ENCODE measurements at places on chromosomes 2 and 18.

GRCh38 chr2:170354388-170354787, 176.4 kb downstream of the MYO3B start:
- no peak for DNase-seq

DNA sequence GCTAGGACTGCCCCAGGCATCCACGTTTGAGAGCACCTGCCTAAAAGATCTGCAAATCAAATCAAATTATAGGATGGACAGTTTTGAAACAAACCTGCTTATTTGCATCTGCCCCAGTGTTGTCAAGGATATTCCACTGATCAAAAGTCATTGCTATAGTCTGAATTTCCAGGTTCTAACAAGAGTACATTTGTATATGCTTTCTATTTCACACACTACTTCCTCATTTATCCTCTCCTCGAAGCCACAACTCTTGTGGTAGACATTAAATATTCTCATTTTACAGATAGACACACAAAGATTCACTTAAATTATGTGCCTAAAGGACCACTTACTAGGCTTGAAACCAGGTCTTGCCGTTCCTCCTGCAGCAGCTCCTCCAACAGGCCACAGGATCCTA, 11.9 kb upstream of the TET3 start:
- no peak for DNase-seq

- no peak for DNase-seq
These were observed 936.6 kb upstream of the FANCL start for GRCh38 chr2:59177748-59178147.

DNA sequence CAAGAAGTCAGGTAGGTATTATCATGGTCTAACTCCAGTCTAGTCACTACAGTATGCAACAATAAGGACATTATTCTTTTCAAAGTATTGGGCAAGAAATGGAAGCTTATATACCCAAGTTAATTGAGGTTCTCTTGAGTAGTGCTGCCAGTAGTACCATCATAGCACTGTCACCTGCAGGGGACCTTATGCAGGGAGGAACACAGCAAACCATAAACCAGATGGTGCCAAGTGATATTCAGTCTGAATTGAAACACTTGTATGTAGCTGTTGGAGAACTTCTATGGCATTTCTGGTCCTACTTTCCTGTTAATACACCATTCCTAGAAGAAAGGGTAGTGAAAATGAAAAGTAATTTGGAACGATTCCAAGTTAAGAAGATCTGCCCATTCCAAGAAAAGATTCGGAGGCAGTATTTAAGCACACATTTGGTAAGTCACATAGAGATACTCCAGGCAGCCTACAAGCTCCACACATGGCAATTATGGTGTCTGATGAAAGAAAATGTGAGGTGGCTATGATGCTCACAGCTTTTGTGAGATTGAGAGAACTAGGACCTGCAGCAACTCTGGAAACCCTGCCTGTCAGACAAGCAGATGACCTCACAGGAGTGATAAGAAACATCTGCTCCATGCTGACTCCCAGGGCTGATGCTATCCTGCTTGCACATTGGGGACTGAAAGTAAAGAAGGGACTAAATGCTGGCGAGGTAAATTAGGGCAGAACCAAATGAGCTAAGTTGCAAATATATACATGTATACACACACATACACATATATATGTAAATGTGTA, 174.7 kb downstream of the MC4R start:
- DNase-seq, result no peak

- DNase-seq, result no peak
These were observed 203.8 kb upstream of the SIX2 start for GRCh38 chr2:45212953-45213635.

DNA sequence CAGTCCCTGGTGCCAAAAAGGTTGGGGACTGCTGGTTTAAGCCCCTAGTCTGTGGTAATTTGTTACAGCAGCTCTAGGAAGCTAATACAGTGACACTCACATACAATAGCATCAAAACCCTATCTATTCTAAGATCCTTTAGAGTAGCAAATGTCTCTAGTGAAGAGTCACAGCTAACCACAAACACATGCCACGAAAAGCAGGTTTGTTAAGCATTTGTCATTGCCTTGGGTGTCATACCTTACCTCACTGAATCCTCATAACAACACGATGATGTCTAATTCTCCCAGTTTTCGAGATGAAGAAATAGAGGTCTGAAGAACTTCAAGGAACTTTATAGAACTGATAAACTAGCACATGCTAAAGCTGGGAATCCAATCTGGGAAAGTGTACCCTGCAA, 29.6 kb upstream of the RNF152 start:
- no peak for DNase-seq

DNA sequence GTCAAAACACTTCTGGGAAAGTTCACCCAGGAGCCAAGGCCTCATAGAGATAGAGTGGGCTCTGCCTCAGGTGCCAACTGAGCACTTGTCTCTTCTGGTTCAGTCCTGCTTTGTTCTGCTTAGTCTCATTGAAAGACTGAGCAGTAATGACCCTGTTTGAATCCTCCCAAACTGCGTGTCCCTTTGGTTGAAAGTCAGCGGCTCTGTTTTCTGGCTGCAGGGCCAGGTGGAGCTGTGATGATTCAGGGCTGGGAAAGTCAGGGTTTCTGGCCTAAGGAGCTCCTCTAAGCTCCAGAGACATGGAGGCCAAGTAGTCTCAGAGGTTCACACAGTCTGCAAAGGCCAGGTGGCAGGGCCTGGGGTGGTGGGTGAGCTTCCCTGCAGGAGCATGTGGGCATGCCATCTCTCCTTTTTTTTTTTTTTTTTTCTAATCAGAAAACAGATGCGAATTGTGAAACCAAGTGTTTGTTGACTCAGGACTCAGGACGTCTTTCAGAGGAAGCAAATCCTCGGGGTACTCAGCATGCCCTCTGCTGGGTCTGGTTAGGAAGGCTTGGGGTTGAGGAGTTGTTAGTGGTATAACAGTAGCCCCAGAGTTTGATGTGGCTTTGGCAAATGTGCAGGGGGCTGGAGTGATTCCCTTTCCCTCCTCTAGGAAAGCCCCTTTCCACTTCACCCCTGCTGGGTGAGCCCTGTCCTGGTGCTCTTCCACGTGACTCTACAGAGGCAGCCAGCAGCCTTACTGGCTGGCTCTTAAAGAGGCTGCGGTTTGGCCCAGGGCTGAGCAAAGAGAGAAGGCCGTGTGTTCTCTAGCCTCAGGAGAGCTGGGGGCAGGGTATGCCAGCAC, 38.3 kb downstream of the TMEM17 start:
- DNase-seq, result no peak

- no peak for DNase-seq
These were observed 235.8 kb upstream of the RAB12 start for GRCh38 chr18:8373486-8373885.

DNA sequence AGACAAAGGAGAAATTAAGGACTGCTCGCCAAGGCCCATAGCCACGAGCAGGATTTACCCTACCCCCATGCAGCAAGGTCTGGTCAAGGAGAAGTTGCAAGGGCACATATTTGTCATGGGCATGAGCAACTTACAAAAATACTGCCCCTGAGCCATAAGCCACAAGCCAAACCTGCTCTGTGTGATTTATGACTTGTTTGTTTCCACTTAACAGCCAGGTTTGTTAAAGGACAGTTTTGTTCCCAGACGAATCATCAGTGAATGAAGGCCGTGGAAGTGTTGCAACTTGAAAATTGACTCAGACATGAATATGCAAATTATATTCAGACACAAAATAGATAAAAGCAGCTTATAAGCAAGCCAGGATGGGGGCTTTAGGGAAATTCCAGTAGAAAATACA, 31.3 kb upstream of the EVA1A start:
- no peak for DNase-seq

DNA sequence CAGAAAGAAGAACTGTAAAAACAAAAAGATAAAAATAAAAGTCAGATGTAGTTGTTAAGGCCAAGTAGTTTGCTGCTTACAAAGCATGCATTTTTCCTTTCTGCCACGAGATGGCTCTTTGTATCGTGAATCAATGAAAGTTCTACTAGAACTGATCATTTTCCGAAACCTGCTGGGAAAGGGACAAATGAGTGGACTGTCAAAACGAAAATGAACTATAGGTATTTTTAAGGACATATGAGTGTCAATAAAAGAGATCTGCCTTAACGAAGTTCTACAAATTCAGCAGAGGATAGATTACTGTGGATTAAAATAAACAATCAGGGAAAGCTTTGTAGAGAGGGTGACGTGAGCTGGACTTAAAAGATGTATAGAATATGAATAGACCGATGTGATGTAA, 15.0 kb upstream of the ELOA2 start:
- DNase-seq, result no peak

DNA sequence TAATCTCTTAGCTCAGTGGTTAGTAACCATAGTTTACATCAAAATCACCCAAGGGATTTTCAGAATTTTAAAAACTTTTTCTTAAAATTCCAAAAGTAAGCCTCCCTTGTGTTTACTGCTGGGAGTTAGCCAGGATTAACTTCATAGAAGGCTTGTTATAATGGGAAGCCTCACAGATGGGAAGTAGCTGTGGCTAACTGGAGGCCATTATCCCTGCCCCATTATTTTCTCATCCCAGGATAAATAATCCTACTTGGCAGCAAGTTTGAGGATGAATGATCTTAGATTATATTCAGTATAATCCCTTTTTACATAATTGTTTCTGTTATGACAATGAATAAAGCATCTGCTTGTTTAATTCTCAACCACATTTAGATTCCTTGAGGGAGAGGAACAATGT, 25.5 kb downstream of the PLEK start:
- no peak for DNase-seq
